ENCODE measurements at places on chromosomes 12 and 14.
A peak's percentile ranks its signal among the peaks of the same experiment; 100 is the strongest.

GRCh38 chr12:92641291-92641690, 61.5 kb upstream of the PLEKHG7 start:
- DNase-seq, result no peak

DNA sequence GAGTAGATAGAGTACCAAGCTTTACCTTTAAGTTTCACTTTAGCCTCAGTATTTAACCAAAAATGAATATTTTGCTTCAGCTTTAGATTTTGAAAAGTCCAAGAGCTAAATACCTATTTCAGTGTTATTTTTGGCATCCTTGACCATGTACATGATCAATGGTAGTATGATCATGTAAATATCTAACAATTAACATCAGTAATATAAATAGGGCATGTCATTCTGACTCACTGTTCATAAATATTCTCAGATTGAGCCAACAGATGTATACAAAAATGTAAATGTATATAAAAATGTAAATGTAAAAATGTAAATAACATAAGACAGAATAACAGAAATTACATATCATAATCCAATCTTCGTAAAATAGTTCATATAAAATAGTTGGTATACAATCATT, 15.3 kb upstream of the NOXRED1 start:
- DNase-seq, result no peak

DNA sequence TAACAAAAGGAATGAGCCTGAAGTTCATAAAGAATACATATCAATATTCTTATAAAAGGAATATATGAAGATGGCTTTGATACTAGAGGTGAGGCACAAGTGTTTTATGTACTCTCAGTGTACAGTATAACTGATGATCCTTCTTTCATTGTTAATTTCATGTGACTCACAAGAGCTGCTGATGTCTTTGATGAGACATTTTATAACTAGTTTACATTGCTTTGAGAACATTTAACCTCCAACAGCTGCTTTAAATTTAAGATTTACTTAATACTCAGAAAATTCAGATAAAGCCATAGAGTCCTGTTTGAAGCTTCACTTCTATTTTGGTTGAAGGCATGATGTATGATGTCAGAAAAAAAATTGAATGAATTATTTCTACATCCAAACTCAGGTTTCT, 59.8 kb downstream of the WASHC4 start:
- DNase-seq, result no peak

GRCh38 chr12:9706086-9706685, 26.7 kb downstream of the CLECL1 start:
- DNase-seq, result no peak

DNA sequence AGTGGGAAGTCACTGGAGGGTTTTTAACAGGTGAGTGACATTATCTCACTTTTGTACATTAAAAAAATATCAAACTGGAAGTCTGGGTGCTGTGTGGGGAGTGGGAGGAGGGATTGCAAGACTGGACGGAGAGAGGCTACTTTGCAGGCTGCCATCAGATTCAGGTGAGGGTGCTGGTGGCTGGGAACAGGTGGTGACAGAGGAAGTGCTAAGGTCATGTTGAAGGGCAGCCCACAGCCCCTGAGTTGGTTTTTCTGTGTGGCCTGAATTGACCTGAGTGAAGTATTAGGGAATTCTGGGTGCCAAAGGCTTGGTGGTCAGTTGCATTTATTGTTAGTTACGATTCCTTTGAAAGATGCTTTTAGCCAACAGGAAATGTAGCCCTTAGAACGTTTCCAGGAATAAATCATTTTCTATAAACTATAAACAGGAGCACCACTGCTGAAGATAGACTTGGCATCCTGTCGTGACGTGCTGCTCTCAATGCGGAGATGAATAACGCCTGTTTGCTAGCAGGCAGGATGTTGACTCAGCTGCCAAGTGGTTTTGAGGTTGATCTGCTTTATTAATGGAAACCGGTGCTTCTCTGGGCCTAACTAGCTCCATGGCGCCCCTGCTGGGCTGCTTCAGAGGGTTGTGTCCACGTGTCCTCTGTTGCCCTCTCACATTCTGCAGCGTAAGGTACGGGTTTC, 707.5 kb upstream of the TMEM132C start:
- DNase-seq, result peak; percentile 65

DNA sequence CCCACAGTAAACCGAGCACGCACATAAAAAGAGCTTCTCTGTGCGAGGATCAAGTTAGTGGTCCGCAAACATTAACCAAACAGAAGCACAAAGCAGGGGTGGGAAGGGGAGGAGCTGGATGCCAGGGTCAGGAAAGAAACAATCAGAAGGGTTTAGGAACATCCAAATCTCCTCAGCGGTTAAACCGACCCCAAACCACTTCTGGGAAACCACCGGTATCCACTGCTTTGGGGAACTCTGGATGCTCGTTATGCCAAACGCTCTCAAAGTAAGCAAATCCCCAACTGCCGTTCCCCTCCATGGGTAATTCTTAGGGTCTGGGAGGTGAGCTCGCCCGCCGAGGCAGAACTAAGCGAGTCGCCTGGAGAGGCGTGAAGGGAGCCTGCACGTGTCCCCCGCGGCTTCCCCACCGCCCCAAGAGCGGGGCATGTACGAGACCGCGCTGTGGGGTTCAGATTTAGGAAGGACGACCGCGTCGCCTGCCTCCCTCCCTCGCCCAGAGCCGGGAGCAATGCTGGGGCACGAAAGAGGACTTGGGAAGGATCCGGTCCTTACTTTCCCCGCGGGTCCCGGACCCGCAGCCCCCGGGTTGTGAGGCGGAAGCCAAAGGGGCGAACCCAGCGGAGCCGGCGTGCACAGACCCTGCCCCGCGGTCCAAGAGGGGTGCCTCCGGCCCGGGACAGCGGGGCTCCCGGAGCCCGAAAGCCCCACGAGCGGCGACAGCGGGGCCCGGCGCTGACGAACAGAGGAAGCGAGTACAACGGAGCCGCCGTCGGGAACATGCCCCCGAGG, 711 bp downstream of the SBNO1 start:
- no peak for DNase-seq

DNA sequence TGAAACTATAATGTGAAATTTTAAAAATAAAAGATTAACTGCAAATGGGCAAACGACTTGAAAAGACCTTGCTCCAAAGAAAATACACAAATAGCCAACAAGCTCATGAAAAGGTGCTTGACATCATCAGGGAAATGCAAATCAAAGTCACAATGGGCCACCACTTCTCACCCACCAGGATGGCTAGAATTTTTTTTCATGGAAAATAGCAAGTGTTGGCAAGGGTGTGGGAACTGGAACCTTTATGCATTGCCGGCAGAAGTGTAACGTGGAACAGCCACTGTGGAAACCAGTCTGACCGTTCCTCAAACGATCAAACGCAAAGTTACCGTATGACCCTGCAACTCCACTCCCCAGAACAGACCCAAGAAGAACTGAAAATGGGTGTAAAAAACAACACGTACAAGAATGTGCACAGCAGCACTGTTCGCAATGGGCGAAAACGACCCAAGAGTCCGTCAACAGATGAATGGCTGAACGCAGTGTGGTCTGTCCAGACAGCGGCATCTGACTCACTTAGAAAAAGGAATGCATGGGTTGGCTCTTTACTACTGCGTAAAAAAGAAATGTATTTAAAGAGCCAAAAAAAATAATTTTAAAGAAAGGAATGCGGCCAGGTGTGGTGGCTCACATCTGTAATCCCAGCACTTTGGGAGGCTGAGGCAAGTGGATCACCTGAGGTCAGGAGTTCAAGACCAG, 40.2 kb downstream of the SCARB1 start:
- no peak for DNase-seq

DNA sequence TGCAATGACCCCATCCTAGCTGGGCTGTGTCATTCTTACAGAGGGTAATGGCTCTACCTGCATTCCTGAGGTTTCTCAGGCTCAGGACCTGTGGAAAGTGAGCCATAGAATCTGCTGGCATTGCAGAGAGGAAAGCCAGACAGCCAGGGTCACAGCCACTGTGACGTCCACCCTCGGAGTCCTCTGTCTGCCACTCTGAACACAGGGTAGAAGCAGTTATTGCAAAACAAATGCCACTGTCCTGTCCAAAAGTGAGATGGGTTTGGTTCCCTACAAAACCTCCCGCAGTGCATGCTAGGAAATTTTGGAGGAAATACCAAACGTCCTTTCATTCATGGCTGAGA, 37.8 kb downstream of the TNFAIP2 start:
- DNase-seq, result no peak

DNA sequence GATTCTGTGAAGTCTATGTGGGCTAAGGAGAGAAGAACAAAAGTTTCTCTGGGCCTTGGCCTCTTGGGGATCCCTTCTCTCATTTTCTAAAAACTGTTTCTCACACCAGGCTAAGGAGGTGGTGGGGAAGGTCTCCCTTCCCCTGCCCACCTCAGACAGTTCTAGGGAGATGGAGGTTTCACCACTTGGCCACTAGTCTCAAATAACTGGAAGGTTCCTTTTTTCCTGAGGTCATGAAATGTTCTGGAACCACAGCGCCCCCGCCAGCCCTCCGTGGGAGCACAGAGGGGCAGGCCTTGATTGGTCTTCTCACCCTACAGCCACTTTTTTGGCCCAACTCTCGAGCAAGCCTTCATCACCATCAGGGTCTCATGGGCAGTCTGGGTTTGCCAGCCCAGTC, 12.6 kb downstream of the C12orf43 start:
- no peak for DNase-seq

GRCh38 chr14:94752591-94753436, 17.1 kb downstream of the GSC start:
- DNase-seq, result no peak

- DNase-seq, result no peak
Observed at GRCh38 chr12:109836916-109837315, 3.7 kb upstream of the TRPV4 start.

DNA sequence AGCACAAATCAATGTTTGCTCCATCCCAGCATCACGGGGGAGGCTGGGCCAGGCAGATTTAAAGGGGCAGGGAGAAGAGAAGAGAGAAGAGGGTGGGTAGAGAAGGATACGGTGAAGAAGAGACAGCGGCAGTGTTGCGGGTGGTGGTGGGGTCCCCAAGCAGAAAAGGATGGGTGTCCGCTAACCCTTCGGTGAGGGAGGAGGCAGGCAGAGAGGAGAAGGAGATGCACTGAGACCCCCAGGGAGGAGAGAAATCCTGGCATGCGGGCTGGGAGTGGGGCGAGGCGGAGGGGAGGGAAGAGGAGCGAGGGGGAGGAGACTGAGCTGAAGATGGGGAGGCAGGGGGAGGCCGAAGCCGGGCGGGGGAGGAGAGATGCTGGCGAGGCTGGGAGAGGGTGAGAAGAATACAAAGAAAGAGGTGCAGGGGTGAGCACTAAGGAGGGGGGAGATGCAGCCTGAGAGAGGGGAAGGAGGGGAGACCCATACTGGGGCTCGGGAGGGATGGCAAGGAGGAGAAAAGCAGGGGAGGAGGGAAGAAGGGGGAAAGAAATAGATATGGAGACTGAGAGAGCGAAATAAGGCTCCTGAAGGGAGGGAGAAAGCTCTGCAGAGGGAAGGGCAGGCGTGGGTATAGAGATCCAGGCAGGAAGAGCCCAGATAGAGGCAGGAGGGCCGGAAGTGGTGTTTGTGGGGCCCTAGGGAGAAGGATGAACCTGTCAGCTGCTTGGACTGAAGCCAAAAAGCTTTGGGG, at the start of gene JPH4:
TSS of gene JPH4 (minus strand) at position 231 of the 751 bp plus-strand sequence. CDS start 1,337 bp downstream, outside the sequence.
- no peak for DNase-seq

- DNase-seq, result no peak
Observed at GRCh38 chr12:51000245-51000644, 25.9 kb downstream of the SLC11A2 start.

DNA sequence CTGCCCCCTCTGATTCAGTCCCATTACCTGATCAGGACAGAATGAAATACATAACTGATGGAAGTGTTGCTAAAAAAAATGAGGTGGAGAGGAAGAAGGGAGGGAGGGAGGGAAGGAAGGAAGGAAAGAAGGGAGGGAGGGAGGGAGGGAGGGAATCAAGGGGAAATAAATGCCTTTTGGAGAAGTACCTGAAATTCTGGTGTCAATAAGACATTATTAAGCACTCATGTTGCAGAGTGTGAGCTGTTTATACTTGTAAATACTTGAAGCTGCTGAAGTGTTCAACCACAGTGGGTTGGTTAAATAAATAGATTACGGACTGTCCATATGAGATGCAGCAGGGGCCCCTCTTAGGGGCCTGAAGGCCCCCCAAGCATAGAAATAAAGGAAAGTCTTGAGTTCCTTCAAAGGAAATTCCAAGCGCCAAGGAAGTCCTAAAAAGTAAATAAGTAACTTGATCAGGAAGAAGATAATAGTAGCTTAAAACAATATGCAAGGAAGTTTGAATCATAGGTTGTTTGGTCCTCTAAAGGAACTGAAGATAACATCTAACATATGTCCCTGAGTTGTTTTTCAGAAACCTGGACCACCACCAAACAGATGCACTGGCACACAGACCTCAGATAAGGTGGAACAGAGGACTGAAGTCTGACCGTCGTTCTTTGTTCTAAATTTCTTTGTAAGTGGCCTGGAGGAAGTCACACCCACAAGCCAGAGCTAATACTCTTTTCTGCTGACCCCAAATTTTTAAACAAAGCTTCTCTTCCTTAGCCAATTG, 110.8 kb downstream of the SEC23A start:
- DNase-seq, result no peak

DNA sequence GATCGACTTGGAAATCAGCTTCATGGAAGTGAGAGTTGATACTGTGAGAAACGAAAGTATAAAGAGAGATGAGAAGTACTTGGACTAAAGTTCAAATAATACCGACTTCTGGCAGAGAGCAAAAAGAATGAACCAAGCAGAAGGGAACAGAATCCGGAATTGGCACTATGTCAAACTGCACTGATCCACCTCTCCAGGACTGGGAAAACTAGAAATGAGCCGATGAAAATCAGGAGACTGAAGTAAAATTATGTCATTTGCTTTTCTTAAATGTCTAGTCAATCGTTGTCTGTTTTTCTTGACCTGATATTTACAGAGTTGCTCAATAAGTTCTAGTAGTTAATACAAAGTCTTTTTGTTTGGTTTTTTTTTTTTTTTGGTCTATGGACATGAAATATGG, 163.0 kb upstream of the FOXG1 start:
- DNase-seq, result no peak

GRCh38 chr12:130606231-130606630, 109.9 kb downstream of the RIMBP2 start:
- DNase-seq, result no peak

DNA sequence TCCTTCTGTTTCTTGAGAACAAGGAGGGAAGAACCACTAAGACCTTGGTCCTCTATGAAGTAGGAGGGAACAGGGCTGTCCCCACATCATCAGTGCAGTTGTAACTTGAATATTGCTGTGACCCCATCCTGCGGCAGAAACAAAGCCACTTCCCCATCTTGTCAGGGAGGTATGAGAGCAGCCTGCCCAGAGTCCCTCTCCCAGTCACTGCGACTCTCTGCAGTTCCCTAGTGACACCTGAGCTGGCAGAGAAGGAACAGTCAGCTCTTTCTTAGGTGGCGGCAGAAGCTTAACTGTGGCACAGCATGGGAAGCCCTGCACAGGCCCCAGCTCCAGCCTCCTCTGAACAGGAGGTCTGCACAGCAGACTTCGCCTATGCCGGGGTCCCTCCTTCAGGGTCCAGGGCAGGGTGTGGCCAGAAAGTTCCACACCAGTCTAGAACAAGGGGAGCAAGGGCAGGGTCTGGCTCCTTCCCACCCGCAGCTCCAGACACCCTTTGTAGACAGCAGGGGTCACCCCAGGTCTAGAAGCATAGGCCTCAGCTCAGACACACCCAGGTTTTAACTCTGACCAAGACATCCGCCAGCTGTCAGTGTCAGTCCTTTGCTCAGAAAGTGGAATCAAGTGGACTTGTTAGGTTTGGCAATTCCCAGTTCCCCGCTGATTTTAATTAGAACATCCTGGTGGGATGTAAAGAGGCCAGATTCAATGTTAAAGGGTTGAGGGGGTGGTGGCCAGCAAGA, 36.8 kb downstream of the DEGS2 start:
- no peak for DNase-seq

- DNase-seq, result no peak
Observed at GRCh38 chr12:49388682-49389386, 21.6 kb downstream of the SPATS2 start.

Measured in NK-92 treated with Interleukin-12 subunit alpha and Interleukin-12 subunit beta, amount 100 ng/mL, for 24 hours (cell line).